NCI-H345 (cell line): ENCODE measurements at places on chromosomes 4 and X.

DNA sequence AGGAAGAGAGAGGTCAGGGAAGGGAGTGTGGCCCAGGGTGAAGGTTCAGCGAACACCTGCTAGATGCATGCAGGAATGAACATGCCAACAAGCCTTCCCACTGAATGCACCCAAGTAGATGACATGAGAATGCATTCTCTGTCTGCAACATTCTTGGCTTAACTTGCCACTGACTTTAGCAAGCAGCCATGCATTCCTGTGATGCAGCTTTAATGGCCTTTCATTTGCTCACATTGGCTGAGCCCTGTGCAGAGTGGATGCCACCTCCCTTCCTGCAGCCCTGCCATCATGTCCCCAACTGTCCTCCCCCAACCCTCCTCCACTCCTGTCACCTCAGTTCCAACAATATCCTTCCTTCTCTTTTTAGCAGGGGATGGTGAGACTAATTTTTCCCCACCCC, 25.3 kb upstream of the MTNR1A start:
- DNase-seq = no peak

GRCh38 chrX:51456814-51457213, 39.6 kb downstream of the NUDT11 start:
- DNase-seq = no peak

DNA sequence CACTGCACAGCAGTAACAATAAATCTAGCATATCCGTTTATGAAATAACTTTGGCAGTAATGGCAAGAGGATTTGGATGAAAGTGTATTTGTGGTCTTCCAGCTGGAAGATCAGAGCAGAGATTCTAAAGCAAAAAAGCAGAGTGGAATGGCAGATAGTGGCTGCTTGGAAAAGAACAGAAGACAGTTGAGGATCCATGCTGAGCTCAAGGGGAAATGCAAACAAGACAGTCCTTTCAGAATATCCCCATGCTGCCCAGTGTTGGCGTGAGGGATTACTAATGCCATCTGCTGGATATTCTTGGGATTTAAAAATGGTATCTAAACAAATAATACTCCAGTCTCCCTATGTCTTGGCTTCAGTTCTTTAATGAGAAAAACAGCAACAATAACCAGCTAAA, 629.1 kb upstream of the ATOH1 start:
- DNase-seq = peak; percentile 84

- DNase-seq = no peak
These were observed 1222.0 kb upstream of the PRKX start for GRCh38 chrX:4935401-4935800.

DNA sequence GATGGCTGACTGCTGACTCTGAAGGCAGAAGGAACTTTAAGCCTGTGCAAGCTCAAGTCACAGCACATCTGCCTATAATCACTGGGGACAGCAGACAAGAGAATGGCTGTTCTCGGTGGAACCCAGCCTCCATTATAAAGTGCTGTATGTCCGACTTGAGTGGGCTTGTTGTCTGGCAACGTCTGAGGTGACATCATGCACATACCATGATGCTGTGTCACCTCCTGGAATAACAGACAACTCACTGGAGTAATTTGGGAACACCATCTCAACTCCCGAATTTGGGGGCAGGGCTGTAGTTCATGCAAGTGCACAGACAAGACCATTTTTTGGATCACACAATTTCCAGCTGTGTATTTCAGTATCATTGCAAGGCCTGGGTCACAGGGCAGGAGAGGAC, 59.8 kb upstream of the GPM6B start:
- DNase-seq = no peak

- no peak for DNase-seq
These were observed 22.1 kb upstream of the SPATA4 start for GRCh38 chr4:176217510-176217909.

- no peak for DNase-seq
These were observed 7.0 kb downstream of the FGFRL1 start for GRCh38 chr4:1018147-1019020.

- DNase-seq = no peak
These were observed 48.6 kb downstream of the NPY5R start for GRCh38 chr4:163392328-163392727.

DNA sequence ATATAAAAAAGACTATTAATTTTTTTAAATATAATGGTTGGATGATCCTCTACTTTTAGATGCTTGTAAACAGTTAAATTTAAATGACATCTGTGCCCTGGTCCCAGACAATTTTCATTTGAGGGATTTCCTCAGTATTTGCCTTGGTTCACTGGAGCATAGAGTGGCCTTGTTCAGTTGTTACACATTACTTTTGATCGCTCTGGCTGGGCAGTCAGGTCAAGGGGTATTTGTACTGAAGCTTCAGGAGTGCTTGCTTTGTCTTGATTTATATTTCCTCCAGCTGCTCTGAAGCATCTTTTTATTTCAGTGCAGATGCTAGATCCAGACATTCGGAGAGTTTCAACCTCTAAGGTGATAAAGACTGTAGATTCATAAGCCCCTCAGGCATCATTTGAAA, 50.0 kb downstream of the COMMD8 start:
- DNase-seq = no peak

DNA sequence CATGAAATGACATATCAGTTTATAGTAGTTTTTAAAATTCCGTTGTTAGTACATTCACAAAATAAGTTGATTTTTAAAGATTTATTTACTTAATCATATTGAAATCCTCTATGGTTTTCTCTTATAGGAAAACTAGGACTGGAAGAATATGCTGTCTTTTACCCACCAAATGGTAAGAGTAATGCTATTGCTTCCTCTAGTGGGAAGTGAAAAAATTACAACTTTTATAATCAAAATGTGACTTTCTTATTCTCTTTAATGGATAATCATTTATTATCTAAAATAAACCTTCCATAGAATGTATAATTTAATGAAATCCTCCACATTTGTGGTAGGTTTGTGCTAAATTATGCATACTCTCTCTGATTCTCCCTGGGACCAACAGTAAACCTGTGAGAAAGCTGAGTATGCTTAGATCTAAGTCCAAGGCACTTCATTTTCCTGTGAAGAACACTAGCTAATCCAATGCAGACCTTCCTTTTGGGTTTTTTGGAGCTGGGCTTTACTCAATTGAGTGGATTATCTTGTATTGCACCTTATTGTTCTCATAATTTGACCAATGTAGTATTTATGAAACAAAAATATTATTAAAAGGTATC, 136.2 kb downstream of the TBC1D19 start:
- peak; percentile 12 for DNase-seq

- no peak for DNase-seq
These were observed 8.5 kb upstream of the MID1 start for GRCh38 chrX:10628906-10629305.

- DNase-seq = no peak
These were observed 200.0 kb upstream of the MAD2L1 start for GRCh38 chr4:120266602-120267001.

DNA sequence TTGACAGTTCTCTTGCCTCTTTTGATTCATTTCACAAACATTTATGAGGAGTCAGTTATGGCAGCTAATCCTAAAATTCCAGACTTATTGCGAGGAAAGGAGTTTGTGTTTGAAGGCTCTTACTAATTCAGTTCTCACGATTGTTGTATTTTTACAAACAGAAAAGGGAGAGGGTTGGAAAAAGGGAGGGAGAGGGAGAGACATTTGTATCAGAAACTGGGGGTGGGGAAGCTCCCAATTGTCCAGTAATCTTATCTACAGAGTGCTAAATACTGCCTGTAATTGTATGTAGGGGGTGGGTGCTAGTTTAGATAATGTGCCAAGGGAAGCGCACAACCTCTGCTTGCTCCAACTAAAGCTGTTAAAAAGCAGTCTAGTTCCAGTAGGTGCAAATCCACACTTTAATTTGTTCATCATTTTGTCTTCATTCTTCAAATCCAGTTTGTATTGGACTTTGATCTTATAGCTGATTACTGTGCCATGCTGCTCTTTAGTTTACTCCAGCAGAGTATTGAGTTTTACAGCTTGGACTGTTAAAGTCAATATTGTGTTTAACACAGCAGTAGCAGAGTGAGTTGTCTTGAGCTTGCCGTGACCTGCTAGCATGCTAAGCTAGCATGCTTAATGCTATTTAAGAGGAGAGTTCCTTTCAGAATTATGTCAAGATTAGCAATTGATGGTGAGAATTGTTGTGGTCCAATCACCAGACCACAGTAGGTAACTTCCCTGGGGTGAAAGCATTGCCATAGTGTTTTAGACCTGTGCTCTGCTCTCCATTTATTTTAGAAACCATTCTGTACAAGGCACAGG, 13.9 kb downstream of the FNIP2 start:
- DNase-seq = no peak

GRCh38 chr4:11735651-11736050, 307.0 kb upstream of the HS3ST1 start:
- no peak for DNase-seq

DNA sequence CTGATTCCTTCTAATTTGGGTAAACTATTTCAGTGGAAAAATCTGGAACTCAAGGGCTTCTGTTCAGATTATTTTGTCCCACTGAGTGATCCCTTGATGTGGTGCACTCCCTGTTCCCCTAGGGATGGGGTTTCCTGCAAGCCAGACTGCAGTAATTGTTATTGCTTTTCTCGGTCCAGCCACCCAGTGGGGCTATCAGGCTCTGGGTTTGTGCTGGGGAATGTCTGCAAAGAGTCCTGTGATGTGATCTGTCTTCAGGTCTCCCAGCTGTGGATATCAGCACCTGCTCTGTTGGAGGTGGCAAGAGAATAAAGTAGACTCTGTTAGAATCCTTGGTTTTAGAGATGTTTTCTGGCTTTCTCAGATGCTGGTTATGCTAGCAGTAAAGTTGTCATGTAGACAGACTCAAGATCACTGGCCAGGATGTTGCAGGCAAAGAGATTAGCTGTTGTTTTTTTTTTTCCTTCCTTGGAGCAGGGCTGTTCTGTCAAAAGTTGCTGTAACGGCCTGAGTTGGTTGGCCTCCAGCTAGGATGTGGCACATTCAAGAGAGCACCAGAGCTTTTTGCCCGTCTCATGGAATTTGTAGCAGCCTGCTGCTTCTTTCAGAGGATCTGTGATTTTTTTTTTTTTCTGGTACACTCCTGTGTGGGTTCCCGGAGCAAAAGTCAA, 1314.0 kb downstream of the PCDH19 start:
- no peak for DNase-seq

GRCh38 chr4:110364911-110365520, 110.9 kb upstream of the ENPEP start:
- DNase-seq = no peak

DNA sequence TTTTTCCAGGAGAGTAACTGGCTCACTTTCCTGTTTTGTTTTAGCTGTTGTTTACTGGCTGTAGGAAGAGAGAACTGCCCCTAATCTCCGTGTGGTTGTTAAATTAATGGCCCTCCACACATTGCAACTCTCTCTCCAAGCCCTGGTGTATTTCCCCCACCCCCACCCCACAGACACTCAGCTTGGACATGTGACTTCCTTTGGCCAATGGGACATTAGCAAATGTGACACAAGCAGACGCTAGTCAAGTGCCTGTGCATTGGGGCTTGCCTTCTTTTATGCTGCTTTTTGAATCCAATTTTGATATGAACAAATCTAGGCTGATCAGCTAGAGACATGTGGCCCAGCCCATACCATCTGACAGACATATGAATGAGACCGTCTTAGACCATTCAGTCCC, 59.6 kb upstream of the TAB3 start:
- no peak for DNase-seq

DNA sequence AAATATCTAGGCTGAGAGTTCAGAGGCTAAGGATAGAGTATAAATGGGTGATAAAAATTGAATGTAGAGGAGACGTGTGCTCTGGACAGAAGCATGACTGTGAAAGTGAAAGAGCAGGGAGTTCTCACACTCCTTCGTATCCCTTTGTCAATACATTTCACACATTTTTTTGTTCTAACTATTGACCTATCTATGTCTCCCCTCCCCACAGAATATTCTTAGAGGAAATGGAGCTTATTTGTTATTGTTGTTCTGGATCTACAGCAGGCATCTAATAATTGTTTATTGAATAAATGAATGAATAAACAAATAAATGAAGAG, 57.6 kb downstream of the ENPEP start:
- DNase-seq = no peak

DNA sequence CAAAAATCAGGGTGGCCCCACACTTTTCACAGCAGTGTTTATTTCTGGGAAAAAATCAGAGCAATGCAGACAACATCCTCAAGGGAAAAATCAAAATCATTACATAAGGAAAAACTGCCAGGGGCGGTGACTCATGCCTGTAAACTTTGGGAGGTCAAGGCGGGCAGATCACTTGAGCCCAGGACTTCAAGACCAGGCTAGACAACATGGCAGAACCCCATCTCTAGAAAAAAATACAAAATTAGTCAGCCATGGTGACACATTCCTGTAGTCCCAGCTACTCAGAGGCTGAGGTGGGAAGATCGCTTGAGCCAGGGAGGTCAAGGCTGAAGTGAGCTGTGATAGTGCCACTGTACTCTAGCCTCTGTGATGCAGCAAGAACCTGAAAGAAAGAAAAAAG, 102.8 kb downstream of the NAF1 start:
- DNase-seq = no peak

GRCh38 chr4:6898763-6899162, 10.9 kb upstream of the TBC1D14 start:
- DNase-seq = no peak

DNA sequence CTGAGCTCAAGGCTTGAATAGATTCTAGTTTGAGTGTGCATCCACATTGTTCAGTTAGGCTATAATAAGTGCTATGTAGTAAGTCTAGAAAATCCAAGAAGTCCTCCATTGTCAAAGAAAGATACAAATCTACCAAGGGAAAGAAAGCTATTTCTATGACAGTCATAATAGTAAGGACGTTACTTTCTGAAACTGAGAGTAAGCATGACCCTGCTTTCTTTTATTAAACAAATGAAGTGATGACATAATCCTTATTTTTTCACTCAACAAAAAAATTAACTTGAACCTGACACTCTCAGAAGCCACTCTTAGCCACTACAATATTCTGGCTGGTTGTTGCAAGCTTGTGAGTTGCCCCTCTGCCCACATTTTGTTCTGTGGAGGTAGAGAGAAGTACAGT, 33.8 kb upstream of the AMELX start:
- no peak for DNase-seq

- DNase-seq = no peak
These were observed 71.2 kb upstream of the SHISA3 start for GRCh38 chr4:42326040-42326439.

GRCh38 chr4:18815081-18815778, 793.7 kb upstream of the LCORL start:
- no peak for DNase-seq

GRCh38 chrX:74906417-74906816, 18.8 kb downstream of the NEXMIF start:
- no peak for DNase-seq

GRCh38 chrX:19512961-19513360, 2.3 kb downstream of the MAP3K15 start:
- DNase-seq = no peak
